ENCODE measurements at places on chromosomes 12 and 14.
A peak's percentile ranks its signal among the peaks of the same experiment; 100 is the strongest.

- no peak for DNase-seq
Measured at GRCh38 chr12:83074358-83074894, 387.7 kb downstream of the TMTC2 start.

GRCh38 chr14:68172216-68172615, 352.6 kb downstream of the RAD51B start:
- no peak for DNase-seq

GRCh38 chr12:45775964-45776363, 46.5 kb downstream of the ARID2 start:
- no peak for DNase-seq

DNA sequence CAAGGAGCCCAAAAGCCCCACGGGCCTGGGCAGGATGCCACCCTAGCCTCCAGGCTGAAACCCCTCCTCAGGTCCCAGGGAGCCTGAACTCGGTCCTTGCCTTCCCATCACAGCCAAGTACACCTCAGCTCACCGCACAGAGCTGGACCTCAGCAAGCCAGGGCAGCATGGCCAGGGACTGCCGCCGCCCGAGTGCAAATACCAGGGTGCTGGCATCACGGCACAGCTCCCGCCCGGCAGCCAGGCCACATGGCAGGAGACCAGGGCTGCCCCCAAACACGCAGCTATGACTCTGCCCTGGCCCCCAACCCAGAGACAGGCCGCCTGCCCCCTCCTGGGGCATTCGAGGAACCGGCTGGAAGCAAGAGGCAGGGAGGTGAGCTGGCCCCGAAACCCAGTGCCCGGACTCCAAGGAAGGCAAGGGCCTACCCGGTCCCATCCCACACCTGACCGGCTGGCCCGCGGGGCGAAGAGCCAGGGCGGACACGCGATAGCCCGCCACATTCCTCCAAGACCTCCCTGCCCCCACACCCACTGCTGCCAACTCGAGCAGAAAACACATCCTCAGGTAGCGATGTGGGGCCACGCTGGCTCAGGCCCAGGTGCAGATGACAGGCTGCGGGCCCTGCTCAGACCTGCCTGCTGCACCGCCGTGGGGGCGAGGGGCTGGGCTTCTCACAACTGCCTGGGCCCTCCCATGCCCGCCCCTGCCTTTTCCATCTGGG, 2.7 kb downstream of the JAG2 start:
- DNase-seq = no peak

- no peak for DNase-seq
Measured at GRCh38 chr14:40983604-40984003, 623.1 kb upstream of the LRFN5 start.

GRCh38 chr14:68268197-68268596, 448.6 kb downstream of the RAD51B start:
- DNase-seq = no peak

- no peak for DNase-seq
Measured at GRCh38 chr14:68649476-68650189, 143.2 kb downstream of the ZFP36L1 start.

GRCh38 chr14:69154779-69155178, 1.9 kb upstream of the DCAF5 start:
- DNase-seq = no peak

DNA sequence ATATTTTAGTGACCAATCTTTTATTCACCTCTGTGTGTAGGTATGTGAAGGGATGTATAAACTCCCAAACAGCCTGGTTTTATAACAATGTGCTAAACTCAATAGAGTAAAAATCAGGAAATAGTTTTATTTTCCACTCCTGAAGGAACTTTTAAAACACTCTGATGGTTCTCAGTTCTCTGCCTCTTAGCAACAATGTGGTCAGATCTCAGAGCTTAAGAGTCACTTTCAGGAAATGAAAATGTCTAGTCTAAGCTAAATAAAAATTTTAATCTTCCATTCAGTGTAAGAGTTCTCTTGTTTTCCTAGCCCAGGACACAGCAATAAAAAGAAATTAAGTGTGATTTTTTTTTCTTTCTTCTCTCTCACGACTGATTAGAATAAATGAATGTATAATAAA, 718.0 kb downstream of the C12orf50 start:
- no peak for DNase-seq

DNA sequence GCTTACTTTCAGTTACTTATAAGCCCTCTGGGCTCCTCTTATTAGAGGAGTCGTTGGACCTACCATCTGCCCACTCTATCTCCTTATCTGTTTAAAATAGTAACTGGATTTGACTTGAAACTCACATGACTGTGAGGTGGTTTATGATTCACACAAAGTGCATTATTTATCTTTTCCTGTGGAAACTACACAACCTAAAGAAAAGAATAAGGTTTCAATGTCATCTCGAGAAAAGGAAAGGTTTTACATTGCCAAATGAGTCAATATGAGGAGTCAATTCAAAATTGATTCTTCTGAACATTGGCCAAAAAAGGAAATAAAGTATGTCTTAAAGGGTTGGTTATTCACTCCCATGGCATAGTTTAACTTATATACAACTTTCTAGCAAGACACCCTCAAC, 225.0 kb upstream of the G2E3 start:
- DNase-seq = no peak

DNA sequence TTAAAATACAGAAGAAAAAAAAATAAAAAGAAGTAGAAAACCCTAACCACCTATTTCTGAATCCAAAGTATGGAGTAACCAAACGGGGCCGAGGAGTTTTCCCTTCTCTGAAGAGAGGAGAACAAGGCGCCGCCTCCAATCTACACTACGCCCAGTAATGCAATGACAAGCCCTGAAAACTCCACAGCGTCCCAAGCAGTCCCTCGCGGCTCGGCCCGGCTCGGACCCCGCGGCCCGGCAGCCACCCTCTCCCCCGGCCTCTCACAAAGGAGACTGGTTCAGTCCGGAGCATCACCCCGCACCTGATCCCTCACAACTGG, 371 bp downstream of the CHD8 start:
- DNase-seq = no peak

GRCh38 chr14:76490735-76491134, 114.8 kb downstream of the ESRRB start:
- DNase-seq = no peak

DNA sequence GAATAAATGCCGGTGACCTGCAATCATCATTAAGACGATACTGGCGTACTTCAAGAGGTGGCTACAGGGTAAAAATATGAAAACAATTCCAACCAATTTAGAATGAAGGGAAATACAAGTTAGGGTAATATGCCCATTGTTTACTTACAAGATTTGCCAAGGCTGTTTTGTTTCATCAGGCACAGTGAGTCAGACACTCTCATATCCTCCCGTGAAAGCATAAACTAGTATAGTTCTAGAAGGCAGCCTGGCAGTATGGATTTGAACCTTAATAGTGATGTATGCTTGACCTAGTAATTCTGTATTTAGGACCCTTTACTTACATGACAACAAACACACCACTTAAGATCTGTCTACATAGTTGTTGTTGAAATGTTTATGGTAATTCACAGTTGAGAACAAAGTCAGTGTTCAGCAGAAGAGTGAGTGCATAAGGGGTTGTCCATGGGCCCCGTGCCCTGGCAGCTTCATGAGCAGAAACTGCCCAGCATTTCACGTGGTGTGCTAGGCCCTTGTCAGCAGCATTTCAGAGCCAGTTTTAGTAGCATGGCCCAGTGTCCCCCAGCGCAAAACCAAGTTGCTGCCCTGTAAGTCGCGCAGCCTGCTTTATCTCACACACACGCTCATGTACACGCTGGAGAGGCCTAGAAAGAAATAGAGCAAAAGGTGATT, 80.8 kb downstream of the EP400 start:
- no peak for DNase-seq

- DNase-seq = peak; percentile 60
Measured at GRCh38 chr14:75333606-75334548, 55.2 kb downstream of the FOS start.

- DNase-seq = no peak
Measured at GRCh38 chr12:61574339-61574738, 685.9 kb upstream of the USP15 start.

DNA sequence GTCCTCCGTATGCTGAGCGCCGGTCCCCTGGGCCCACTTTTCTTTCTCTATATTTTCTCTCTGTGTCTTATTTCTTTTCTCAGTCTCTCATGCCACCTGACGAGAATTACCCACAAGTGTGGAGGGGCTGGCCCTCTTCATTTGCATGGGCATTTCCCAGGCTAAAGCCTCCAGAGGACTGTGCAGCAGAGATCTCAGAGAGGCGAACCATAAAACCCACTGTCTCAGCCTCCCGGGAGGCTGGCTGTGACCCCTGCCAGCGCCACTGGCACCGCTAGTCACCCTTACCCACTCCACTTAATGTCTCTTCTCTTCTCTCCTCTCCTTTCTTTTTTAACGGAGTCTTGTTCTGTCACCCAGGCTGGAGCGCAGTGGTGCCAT, 7.1 kb upstream of the SERPINA9 start:
- DNase-seq = no peak

- DNase-seq = no peak
Measured at GRCh38 chr12:130196827-130197226, 34.6 kb downstream of the FZD10 start.

- DNase-seq = peak; percentile 38
Measured at GRCh38 chr14:65101631-65102440, 481 bp downstream of the MAX start.
